ENCODE measurements at places on chromosomes 13 and 19. TPM values are rescaled to one million over a fixed set of nuclear protein-coding genes. Genes with fewer than 3 reads are reported as not detected.

Gene CD209
- polyA plus RNA-seq = not detected

Gene CCL25
- polyA plus RNA-seq = not detected

Gene GNG8
- not detected for polyA plus RNA-seq

Gene DZIP1
- polyA plus RNA-seq = 8.0 TPM

Gene HNRNPA1L2
- polyA plus RNA-seq = 7.2 TPM

Gene CGB5
- not detected for polyA plus RNA-seq

Gene MFSD12
- 61.6 TPM for polyA plus RNA-seq

All from mammary epithelial cell (primary cell).